Psoas muscle (tissue), 8 donors: ENCODE measurements at places on chromosomes 16 and 17. TPM values are rescaled to one million over a fixed set of nuclear protein-coding genes. Genes with fewer than 3 reads are reported as not detected.
A peak's percentile ranks its signal among the peaks of the same experiment; 100 is the strongest.

- DNase-seq = no peak
Measured at GRCh38 chr17:64692187-64692586, 30.1 kb upstream of the SMURF2 start.

Gene RAB37
- 0.75 TPM for polyA plus RNA-seq

GRCh38 chr17:68719431-68719830 is 118.3 kb upstream of the FAM20A start:
- no peak for DNase-seq

Gene COPRS
- polyA plus RNA-seq = 109 TPM

Gene NGFR
- polyA plus RNA-seq = 0.74 TPM

DNA sequence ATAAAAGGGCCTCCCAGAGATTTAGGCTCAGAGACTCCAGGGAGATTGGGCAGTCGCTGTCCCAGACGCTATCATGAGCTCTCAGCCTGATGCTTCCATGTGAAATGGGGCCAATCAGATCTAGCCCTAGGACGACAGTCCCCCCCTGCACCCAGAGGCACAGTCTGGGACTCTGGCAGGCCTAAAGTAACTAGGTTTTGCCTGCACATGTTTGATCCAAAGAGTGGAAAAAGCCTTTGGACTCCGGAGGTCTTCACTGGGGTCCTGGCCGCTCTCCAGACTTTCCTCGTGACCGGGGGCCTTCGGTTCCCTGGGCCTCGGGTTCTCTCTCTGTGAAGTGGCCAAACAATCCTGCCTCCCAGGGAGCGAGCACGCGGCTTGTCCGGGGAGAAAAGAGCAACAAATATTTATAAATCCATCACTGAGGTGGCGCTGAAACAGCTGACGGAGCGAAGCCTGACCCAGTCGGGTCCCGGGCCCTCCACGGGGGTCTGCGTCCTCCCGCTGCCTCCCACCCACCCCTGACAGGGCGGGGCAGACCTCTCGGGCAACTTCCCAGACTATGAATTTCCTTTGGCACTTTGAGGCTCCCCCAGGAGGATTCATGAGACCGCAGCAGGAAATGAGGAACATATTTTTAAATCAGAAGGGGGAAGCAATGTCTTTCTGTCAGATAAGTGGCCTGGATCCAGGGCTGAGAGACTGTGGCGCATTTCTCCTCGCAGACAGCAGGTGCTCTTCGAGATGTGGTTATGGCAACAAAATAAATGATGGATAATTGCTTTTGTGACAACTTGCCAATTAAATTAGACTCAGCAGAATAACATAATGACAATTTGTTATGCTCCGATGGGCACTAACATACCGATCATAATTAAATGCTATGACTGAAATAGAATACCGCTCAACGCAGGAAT is 38.9 kb downstream of the MRPS23 start:
- peak; percentile 65 for DNase-seq

GRCh38 chr17:81076141-81076679 is 41.3 kb downstream of the BAIAP2 start:
- no peak for DNase-seq

Gene TP53TG3C
- not detected for polyA plus RNA-seq

GRCh38 chr16:47976636-47977210 is 179.1 kb downstream of the ABCC12 start:
- no peak for DNase-seq

DNA sequence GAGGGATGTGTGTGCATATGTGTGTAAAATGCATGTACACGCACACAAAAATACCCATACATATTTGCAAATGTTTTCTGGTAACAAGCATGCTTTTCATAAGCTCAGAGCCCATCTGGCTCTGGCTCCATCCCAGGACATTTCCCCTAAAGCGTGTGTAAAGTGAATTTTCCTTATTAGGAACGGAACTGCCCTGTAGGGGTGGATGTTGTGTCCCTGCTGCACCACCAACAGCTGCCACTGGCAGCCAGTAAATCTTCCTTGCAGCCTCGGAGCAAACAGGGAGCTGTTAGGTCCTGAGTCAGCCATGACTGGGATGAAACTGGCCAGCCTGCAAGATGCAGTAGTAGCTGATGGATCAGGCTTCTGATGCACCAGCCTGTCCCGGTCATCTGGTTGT is 393.5 kb downstream of the UTP18 start:
- DNase-seq = no peak

- DNase-seq = no peak
Measured at GRCh38 chr16:2071454-2072202, 23.8 kb downstream of the TSC2 start.

Gene BMERB1
- 83.8 TPM for polyA plus RNA-seq

DNA sequence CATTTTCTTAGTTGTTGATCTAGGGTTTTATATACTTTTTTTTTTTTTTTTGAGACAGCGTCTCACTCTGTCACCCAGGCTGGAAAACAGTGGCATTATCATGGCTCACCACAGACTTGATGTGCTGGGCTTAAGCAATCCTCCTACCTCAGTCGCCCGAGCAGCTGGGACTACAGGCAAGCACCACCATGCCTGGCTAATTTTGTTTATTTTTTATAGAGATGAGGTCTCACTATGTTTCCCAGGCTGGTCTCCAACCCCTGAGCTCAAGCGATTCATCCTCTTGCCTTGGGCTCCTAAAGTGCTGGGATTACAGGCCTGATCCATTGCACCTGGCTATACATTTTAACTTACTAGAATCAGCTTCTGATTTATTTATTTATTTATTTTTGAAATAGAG is 34.2 kb upstream of the ATP2A3 start:
- no peak for DNase-seq

- DNase-seq = peak; percentile 56
Measured at GRCh38 chr17:42682722-42683403, 532 bp downstream of the CNTNAP1 start.

- no peak for DNase-seq
Measured at GRCh38 chr16:58306327-58306726, 11.5 kb upstream of the PRSS54 start.

DNA sequence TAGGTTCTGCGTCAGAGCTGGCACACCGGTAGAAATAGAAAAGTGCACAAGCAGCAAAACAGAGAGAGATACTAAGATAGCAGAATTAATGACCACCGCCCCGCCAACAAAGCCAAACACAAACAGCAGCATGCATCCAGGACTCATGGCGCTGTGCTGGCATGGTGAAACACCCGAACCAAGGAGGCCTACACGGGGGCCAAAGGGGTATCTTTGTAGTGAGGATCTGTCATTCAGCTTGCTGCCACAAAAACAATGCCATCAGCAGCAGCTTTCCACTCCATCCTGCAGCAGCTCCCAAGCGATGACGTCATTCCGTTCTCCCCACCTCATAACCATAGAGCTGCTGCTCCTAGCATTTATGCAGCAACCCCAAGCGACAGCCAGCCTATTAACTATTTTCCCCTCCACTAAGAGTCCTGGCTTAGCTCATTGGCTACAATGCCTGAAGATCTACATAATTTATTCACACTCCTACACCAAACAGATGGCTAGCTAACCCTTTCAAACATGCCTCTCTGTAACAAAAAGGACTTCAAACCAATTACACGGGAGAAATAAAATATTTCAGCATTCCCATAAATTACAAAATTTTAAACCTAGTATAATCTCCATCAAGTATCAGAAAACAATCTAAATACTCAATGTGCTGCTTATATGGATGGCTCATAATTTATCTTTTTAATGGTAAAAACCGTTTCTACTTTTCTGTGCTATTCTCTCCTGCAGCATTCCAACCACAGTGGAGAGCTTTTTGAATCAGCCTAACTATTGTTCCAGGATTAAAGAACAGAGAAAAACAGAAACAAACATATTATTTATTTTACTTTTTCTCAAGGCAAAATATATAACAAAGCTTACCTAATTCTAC is 73.9 kb downstream of the SPAG9 start:
- peak; percentile 38 for DNase-seq

DNA sequence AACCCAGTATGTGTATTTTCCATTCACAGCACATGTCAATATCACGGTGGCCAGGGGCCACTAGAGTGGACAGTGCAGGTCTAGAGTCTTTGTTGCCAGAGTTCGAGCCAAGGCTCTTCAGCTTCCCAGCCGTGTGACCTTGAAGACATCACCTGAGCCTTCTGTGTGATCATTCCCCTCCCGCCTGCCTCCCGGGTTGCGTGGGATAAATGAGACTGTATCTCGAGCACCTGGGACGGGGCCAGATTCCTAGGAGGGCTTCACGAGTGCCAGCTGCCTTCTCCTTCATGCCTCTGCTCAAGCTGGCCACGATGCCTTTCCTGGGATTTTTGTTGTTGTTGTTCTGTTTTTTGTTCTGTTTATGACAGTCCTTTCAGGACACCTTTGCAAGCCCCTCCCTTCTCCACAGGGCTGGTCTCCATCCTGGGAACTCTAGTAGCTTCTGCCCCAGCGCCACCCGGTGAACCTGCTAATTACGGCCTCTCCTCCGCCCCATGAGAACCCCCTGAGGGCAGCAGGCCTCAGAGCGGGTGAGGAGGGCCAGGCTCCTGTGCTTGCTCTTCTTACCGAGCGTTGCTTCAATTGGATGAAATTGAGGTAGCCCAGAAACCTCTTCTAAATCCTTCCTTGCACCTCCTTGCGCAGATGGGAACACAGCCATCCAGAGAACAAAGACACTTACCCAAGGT is 3.9 kb downstream of the SPNS2 start:
- no peak for DNase-seq

Gene DHRS11
- polyA plus RNA-seq = 14.5 TPM

GRCh38 chr16:21611556-21612384 is 12.4 kb downstream of the METTL9 start:
- DNase-seq = no peak

- no peak for DNase-seq
Measured at GRCh38 chr16:83727018-83727417, 80.8 kb upstream of the HSBP1 start.

Gene ACSM2A
- polyA plus RNA-seq = not detected

Gene NPIPB9
- polyA plus RNA-seq = not detected

GRCh38 chr16:25108054-25108453 is 3.5 kb upstream of the LCMT1 start:
- DNase-seq = no peak

GRCh38 chr16:57548408-57548807 is 6.0 kb downstream of the ADGRG5 start:
- no peak for DNase-seq

- no peak for DNase-seq
Measured at GRCh38 chr16:2287916-2288547, 20.1 kb upstream of the RNPS1 start.

Gene LDHD
- polyA plus RNA-seq = 37.5 TPM

Gene AANAT
- polyA plus RNA-seq = not detected

DNA sequence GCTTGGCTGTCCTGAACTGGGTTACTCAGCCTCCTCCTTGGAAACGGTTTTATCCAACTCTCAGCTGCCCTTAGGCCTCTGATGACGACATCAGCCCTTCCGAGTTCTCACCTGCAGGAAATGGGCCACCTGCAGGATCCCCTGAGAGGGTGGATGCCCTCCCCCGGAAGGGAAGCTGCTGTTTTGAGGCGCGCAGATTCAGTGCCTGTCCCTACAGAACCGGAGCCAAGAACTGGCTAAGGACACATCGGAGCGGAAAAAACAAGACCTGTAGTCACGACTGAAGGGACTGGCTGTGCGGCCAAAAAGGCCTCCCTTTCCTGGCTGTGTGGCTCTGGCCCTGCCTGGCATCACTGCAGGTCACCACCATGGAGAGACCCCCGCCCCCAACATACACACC is 11.7 kb upstream of the C16orf95 start:
- no peak for DNase-seq

- DNase-seq = no peak
Measured at GRCh38 chr16:6615636-6616035, 717.0 kb upstream of the RBFOX1 start.

- no peak for DNase-seq
Measured at GRCh38 chr17:70190959-70191805, 21.9 kb downstream of the KCNJ2 start.

DNA sequence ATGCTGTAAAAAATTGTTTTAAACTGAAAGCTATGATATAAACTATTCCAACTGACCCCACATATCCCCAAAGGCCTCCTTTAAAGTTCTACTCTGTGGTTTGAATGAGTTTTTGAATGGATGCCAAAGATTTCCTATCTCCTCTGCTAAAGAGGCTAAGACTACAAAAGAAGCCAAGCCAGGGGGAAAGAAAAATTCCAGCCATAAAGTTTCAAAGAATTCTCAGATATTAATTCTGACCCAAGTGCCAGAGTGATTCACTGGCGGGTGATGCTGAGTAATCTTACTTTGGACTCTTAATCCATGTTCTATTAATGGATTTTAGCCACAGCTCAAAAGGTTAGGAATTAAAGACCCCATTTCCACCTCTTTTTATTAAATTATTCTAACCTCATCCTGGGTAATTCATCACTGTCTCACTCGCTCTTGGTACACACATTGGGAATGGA is 60.7 kb downstream of the HS3ST3A1 start:
- no peak for DNase-seq

GRCh38 chr16:12158428-12158827 is 181.9 kb downstream of the SNX29 start:
- no peak for DNase-seq

DNA sequence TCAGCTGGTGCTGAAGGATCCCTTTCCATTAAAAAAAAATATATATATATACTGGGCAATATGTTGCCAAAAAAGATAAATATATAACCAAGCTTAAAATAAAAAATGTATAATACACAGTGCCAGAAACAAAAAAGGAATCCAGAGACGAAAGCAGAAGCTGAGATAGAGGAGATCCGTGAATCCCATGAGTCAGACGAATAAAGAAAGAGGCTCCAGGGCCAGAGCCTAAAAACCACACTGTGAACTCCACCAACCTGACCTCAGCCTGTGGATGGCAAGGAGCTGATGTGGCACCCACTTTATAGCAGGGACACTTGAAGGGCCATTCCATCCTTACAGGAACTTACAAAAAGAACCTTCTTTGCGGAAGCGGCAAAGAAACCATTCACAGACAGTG is 34.8 kb downstream of the PITPNM3 start:
- DNase-seq = no peak

- DNase-seq = no peak
Measured at GRCh38 chr17:5135726-5136579, 20.1 kb downstream of the USP6 start.

Gene HSD17B2
- 0.19 TPM for polyA plus RNA-seq

Gene MSL1
- polyA plus RNA-seq = 56.4 TPM

DNA sequence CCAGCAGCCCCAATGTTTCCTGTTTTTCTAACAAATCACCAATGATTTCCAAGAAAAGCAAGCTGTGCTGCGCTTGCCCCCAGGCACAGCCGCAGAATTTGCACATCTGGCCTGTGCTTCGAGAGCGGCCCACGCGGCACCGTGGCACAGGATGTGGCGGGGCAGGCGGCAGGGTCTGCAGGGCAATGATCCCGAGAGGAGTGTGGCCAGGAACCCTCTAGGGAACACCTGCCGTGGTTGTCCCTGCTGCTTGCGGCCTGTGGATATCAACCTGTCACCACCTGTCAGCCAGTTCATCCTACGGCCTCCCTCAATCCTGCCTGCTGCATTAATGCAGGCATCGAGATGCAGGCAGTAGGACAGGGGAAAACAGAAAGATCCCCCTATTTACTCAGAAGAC is 24.0 kb downstream of the PIK3R5 start:
- DNase-seq = no peak

Gene NOTUM
- 0.25 TPM for polyA plus RNA-seq

- DNase-seq = no peak
Measured at GRCh38 chr16:49014277-49015224, 267.1 kb downstream of the CBLN1 start.

- DNase-seq = no peak
Measured at GRCh38 chr16:648071-648780, 939 bp upstream of the WDR90 start.

Gene MILR1
- polyA plus RNA-seq = 0.61 TPM

Gene NHLRC4
- polyA plus RNA-seq = 0.27 TPM

Gene ZSCAN10
- 0.07 TPM for polyA plus RNA-seq

- DNase-seq = no peak
Measured at GRCh38 chr16:18959031-18959505, 24.7 kb upstream of the TMC7 start.

Gene RPL13
- 2,989 TPM for polyA plus RNA-seq
